ENCODE measurements at places on chromosomes 6 and 20. TPM values are rescaled to one million over a fixed set of nuclear protein-coding genes. Genes with fewer than 3 reads are reported as not detected.

DNA sequence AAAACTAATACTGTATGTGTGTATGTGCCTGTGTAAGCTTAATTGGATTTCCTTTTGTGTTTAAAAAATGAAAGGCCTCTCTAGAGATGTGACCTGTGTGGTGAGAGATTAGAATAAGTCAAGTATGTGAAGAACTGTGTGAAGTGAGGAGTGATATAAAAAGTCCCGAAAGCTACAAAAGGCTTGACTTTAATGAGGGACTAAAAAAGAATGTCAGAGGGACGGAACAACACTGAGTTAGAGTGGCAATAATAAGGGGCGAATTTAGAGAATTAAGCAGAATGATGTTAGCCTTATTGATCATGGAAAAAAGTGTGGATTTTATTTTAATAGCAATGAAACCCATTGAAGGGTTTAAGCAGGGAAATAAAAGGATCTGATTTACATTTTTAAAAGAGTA lies 1281.2 kb upstream of the ADGRB3 start:
- no peak for DNase-seq

GRCh38 chr6:170149681-170150589 lies 140.9 kb downstream of the DLL1 start:
- DNase-seq, result no peak

SEMG1 gene
- not detected for total RNA-seq

DNA sequence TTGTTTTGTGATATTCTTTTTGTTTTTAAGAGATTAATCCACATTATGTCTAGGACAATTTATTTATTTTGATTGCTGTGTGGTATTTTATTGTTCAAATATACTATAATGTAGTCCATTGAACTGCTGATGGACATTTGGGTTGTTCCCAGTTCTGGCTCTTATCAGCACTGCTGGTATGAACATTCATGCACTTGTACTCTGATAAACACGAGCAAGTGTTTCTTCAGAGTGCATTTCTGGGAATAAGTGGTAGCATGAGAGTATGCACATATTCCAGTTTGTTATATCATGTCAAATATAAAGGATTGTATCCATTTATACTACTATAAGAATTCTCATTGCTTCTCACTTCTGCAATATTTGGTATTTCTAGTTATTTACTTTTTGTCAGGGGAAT lies 7.1 kb downstream of the CALHM6 start:
- DNase-seq, result no peak

FAM184A gene
- total RNA-seq, result 19.3 TPM

DNA sequence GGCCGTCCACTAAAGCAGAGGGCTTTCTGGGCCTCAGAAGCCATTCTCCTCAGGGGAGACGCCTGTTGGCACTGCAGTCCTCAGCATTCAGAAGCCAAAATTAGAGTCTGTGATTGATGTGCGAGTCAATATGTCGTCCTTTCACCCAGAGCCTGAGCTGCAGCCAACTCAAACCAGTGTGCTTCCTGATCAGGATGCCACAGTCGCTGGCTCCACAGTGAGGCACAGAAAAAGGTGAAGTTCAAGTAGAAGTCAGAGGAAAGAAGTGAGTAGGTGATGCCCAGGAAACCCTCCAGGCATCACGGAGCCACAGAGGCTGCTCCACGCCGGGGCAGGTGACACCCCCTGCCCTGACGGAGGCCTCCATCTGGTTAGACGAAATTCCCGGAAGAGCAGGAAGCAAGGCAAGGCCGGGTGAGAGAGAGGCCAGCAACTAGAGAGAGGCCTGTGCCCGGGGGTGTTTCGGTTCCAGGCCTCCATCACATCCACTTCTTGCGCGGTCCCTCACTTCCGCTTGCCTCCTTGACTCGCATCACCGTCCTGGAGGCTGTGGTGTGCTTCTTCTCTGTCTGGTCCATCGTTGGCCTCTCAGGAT lies 177.7 kb upstream of the SNX9 start:
- DNase-seq, result no peak

GRCh38 chr20:61949363-61949713 lies 116.3 kb downstream of the TAF4 start:
- DNase-seq, result no peak

FABP7 gene
- total RNA-seq, result not detected

- DNase-seq, result no peak
Observed at GRCh38 chr20:44418069-44418905, 57.4 kb upstream of the TTPAL start.

MEI4 gene
- total RNA-seq, result 3.4 TPM

UNC5CL gene
- 1.9 TPM for total RNA-seq

DNA sequence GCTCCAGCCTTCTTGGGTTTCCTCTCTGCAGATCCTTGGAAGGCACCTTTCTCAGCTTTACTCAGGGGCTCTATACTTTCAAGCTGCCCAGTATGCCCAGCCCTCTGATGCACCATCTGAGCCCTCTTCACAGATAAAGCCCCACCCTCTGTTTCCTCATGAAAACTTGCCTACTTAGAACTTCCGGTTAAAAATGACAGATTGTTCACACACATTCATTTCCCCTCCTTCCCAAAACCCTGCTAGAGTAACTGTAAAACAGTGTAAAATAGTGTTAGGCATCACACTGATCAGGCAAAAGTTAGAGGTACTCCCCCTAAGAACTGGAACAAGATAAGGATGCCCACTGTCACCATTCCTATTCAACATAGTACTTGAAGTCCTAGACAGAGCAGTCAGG lies 14.0 kb upstream of the GCM1 start:
- DNase-seq, result no peak

DNA sequence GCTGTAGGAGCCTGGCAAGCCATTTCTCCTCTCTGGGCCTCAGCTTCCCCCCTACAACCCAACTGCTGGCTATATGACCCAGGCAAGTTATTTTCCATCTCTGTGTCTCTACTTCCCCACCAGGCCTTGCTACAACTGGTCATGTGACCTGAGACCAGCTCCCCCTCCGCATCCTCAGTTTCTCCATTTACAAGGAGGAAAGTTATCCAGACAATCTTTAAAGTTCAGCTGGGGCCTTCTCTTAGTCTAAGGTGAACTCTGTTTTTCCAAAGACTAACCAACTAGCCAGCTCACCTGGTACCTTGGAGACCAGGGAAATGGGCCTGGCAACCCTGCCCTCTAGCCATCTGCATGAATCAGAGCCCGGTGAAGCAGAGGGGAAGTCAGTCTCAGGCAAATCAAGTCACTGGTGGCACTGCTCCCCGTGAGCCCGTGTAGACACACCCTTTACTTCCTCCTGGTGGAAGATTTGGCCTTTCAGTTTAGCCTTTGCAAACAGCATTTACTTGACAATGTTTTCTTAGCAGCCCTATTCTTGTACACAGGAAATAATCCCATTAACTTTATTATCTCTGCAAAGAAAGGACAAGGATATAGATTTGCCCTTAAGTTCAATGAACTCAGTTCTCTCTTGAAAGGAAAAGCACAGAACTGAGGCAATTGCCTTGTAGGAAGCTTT lies 157.7 kb downstream of the VEGFA start:
- no peak for DNase-seq
